ENCODE measurements at places on chromosomes 13 and 19. TPM values are rescaled to one million over a fixed set of nuclear protein-coding genes. Genes with fewer than 3 reads are reported as not detected.
A peak's percentile ranks its signal among the peaks of the same experiment; 100 is the strongest.

The INAFM1 gene
- total RNA-seq = 12.8 TPM

The C19orf67 gene
- 0.19 TPM for total RNA-seq

The SACS gene
- 5.4 TPM for total RNA-seq

- no peaks in the 10 kb centered on the region for H3K4me1 ChIP-seq
- no peak overlapping the region for H3K4me3 ChIP-seq
- H3K27ac ChIP-seq = no peak overlapping the region
These were observed 23.9 kb upstream of the OXGR1 start for GRCh38 chr13:97018029-97018819.

DNA sequence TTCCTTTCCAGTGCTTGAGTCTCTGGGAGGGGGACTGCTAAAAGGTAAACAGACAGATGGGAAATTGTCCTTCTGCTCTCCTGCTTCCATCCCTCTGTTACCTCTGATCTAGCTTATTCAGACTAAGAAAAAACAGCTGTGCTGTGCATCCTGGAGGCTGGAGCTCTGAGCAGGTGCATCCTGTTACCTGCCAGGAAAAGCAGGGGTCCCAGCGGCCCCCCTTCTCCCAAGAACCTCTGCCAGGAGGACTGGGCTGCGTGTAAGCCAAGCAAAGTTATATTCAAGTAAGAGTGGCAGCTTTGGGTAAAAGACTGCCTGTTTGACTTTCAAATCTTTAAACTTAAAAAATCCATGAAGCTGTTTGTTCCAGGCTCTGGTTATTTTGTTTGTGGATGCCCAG lies 75.1 kb downstream of the C13orf42 start:
- no peak for DNase-seq
- H3K36me3 ChIP-seq = no peaks in the 10 kb centered on the region
- H3K4me3 ChIP-seq = no peak overlapping the region
- no peak overlapping the region for H3K27ac ChIP-seq

The ARRDC5 gene
- 0.15 TPM for total RNA-seq

The PEG3 gene
- total RNA-seq = 1.4 TPM

DNA sequence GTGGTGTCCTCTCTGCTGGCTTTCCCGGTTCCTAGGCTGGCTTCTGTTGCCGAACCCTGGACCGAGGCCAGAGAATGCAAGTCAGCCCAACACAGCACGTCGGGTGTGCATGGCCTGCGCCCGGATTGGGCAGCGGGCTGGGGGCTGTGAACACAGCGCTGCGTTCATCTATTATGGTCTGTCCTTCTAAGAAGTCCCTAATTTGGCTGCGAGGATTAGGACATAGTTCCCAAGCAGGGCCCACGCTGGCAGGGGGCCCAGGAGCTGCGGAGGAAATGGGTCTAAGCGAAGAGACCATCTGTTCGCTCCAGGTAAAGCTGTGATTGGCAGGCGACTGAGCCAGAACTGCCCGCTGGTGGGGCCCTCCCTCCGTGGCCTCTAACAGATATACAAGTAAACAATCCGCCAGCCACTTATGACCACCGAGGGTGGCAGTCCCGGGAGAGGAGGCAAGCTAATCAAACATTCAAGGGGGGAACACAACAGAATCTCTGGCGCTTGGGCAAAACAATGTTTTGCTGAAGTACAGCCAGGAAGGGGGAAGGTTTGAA lies 6.0 kb downstream of the SYCE2 start:
- no peak overlapping the region for H3K4me3 ChIP-seq
- DNase-seq = peak; percentile 40
- no peaks in the 10 kb centered on the region for H3K4me1 ChIP-seq

GRCh38 chr19:1047696-1048147 lies 7.8 kb downstream of the ABCA7 start:
- no peak overlapping the region for H3K4me3 ChIP-seq
- H3K27ac ChIP-seq = no peak overlapping the region
- H3K36me3 ChIP-seq = no peaks in the 10 kb centered on the region
- peaks cover 3% of the 10 kb centered on the region for H3K4me1 ChIP-seq

GRCh38 chr19:21147540-21147939 lies 5.7 kb downstream of the ZNF431 start:
- H3K4me3 ChIP-seq = no peak overlapping the region
- no peaks in the 10 kb centered on the region for H3K27me3 ChIP-seq
- no peaks in the 10 kb centered on the region for H3K36me3 ChIP-seq
- no peak overlapping the region for H3K27ac ChIP-seq
- DNase-seq = no peak
